Activated naive CD8-positive, alpha-beta T cell treated with anti-CD3 and anti-CD28 coated beads for 36 hours (primary cell): ENCODE measurements at places on chromosomes 12 and 14.

- peak; percentile 21 for DNase-seq
Observed at GRCh38 chr12:96502477-96502876, 13.1 kb downstream of the CFAP54 start.

DNA sequence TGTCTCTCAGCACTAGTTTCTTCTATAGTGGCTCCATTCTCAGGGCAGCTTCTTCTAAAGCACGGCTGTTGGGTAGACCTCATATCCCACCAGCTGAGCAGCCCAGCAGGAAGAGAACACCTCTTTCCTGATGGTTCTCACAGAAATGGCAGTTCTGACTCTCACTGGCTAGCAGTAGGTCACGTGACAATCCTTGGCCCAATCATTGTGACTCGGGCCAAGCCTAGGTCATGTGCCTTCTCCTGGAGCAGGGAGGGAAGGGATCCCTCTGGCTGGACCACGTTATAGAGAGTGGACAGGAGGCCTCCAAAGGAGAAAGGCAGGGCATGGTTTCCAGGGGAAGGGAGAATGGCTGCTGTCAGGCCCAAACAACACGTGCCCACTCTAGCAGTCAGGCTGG lies 149.1 kb downstream of the AACS start:
- no peak for DNase-seq

- DNase-seq: no peak
Observed at GRCh38 chr12:9928607-9929006, 3.6 kb downstream of the CLEC2A start.

DNA sequence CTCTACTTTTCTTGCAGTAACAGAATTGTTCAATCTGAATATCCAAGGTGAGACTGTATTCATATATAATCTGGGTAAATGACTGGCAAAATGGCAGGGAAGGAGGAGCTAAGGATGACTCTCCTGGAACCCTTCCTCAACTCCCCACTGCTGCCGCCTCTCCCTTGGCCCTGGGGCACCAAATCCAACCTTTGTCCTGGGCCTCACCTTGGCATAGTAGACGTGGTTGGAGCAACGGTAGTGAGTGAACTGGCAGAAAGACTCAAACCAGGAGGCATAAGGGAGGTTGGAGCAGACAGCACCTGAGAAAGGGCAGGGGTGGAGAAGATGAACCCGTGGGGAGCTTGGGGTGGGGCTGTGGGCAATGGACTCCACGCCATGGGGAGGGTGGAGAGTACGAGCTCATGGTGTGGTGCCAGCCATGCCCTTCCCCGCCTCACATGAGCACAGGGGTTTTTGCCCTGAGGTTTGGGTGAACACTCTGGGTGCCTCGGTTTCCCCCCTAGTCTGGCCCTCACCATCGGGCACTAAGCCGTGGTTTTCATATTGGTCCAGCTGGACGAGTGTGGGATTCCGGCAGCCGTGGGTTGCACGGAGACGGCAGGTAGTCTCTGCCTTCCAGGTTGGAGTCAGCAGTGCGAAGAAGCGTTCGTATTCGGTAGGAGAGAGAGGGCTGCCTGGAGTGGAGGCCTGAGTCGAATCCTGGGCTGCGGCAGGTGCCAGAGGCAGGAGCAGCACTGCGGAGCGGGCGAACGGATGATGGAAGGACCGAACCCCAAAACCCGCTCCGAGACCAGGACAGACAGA lies 753 bp downstream of the ACRBP start:
- no peak for DNase-seq

DNA sequence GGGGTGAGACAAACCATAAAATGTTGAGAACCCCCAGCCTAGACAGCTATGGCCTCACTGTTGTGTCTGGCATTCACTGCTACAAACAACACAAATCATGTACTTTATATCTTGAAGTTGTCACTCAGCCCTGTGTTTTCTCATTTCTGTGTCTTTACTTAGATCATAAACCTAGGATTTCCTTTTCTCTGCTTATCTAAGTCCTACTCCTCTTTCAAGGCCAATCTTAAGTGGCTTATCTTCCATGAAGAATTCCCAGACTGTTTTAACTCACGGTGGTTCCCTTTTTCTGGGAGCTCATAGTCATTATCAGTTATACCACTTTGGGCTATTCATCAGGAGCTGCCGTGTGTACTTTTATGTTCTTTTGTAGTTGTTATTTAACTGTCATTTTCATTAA lies 42.1 kb downstream of the FLRT2 start:
- no peak for DNase-seq

GRCh38 chr12:98418357-98419075 lies 96.9 kb upstream of the TMPO start:
- no peak for DNase-seq

DNA sequence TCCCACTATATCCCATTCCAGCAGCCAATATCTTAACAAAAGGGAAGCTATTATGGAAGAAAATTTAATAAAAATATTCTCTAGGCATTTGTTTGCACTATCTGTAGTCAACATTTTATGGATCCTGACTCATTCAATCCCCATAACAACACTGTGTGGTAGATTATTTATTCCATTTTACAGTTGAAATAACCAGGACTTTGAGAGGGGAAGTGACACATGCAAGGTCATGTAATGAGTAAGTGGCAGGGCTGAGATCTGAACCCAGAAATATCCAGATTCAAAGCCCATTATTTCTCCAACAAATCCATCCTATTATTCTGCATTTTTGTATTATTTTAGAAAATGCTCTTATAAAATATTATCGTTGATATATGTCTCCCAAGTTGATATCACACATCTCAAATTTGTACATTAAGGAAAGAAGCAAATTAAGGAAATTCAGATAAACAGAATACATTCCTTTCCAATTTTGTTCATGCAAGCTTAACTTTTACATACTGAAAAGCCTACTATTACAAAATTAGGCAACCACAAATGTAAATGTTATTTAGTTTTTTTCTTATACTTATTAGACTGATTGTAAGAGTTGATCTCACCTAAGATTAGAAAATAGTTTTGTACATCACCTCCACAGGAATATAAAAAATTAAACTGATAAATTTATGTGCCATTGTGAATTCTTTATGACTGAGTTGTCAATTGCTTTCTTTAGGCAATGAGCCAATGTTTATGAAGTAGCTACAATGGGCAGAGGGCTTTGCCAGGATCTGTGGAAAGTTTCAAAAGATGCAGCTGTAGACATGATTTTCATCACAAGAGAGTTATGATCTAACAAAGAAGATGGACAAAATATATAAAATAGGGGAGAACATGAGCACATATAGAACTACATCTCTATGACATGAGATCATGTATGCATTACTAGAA lies 55.1 kb upstream of the E2F7 start:
- no peak for DNase-seq

DNA sequence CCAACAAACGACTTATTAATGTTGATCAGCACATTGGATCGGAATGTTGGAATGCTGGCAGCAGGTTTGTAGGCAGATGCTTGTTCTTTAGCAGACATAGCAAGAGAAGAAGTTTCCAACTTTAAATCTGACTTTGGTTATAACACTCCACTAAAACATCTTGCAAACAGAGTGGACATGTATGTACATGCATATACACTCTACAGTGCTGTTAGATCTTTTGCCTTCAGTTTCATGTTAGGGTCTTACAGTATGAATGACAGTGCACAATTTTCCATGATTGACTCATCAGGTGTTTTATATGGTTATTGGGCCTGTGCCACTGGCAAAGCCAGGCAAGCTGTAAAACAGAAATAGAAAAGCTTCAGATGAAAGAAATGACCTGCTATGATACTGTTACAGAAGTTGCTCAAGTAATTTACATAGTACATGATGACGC lies 14.3 kb upstream of the DHRS7 start:
- no peak for DNase-seq

GRCh38 chr12:106246891-106247673 lies 738 bp downstream of the CKAP4 start:
- peak; percentile 67 for DNase-seq

- no peak for DNase-seq
Observed at GRCh38 chr12:116104167-116104767, 173.2 kb downstream of the MED13L start.

DNA sequence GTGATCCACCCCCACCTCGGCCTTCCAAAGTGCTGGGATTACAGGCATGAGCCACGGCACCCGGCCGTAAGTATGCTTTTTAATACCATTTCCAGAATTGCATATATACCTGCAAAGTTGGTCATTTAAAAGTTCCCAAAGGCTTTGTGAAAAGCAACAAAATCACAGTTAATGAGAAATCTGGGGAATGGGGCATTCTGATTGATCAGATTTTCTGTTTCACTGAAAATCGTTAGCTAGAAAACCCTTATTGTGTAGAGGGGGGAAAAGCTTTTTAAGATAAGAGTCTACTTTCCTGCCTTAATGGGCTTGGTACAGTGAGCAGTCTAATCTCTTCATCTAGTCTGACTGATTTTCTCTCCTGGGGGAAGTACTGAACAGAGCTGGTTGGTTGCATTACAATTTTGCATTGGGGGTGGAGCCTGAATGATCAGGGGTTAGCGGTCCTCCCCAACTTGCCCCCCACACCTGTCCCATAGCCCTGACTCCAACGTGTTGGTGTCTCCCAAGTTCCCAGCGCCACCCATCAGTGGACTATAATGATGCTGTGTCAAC lies 23.8 kb downstream of the IL31 start:
- DNase-seq: no peak

DNA sequence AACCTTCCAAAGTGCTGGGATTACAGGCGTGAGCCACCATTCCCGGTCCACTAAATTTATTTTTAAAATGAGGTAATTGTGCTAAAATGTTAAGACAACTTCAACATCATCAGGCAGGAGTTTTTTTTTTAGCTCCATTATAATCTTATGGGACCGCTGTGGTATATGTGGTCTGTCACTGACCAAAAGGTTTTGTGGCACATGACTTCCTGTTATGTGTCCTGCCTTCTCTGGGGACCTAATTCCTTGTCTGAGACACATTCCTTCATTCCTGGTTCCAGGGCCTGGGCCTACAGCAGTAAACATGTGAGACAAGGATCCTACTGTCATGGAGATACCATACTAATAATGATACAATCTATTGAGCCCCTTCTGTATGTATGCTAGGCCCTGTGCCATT lies 4.9 kb downstream of the TEX52 start:
- DNase-seq: no peak

GRCh38 chr12:64631197-64631596 lies 20.9 kb downstream of the RASSF3 start:
- DNase-seq: no peak

GRCh38 chr12:131455581-131456110 lies 255.2 kb upstream of the SFSWAP start:
- DNase-seq: no peak

DNA sequence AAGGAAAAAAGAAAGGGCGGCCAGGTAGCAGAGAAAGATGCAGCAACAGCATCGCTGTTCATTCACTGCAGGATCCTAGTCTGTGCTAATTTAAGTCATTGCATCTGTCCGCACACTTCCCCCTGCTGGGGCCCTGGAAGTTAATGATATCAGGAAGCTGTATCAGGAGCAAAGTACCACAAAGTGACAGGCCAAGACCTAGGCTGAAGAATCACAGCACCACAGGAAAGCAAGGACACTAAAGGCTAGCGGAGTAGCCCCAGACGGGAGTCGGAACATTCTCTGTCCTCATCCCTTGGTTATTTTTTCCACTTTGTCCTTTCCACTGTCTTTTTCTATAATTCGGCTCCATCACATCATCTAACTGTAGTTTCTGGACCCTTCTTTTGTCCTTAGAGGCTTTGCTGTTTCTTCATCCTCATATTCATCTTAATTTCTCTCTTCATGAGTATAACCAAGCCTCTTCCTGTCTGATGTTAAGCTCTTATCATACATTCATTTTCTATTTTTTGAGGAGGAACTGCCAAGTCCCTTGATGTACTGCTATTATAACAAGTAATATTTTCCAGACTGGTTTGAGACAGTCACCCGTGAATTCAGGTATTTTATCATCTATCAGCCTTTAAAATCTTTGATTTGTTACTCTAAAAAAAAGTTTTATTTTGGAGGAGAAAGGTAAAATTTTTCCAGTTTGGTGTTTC lies 28.3 kb downstream of the DUSP16 start:
- no peak for DNase-seq

GRCh38 chr12:10717410-10717809 lies 5.7 kb downstream of the YBX3 start:
- DNase-seq: no peak

- DNase-seq: no peak
Observed at GRCh38 chr14:104389326-104390220, 190.0 kb upstream of the C14orf180 start.

GRCh38 chr12:12108441-12109058 lies 37.8 kb downstream of the BCL2L14 start:
- no peak for DNase-seq

GRCh38 chr14:99535448-99535847 lies 54.2 kb downstream of the CCNK start:
- no peak for DNase-seq

DNA sequence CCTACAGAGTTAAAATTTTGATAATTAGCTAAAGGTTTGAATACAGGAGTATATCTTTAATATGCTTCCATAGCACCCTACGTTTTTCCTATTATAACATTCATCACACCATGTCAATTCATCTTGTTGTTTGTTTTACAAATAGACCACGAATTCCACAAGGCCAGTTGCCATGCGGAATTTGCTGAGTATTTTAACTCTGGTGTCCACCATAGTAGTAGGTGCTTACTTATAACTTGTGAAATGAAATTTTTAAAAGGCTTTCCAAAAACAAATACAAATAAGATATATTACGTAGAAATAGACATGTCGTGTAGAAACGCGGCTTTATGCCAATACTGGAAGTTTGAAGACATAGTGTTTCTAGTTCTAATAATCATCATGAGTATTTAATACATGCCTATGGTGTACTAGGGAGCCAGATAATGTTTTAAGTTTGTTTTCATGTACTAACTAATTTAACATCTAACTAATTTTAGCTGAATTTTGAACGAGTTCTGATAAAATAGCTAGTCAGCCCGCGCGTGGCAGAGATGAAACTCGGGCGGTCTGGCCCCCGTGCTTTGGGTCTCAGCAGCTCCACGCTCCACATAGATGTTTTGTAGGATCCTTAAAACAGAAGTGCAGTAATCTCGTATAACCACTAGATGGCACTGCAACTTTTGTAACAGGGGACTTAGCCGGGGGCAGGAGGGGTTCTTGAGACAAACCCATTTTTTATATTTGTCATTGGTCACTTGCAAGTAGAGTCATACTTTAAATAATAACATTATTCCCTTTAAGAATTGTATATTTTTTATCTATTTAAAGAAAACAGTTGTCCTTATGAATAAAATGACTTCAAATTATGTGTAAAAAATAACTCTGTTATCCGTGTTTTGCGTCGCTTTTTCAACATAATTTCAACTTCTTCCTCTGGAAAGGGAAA lies 10.2 kb downstream of the CD69 start:
- no peak for DNase-seq

- DNase-seq: no peak
Observed at GRCh38 chr12:102281231-102281630, 83.6 kb upstream of the PMCH start.

DNA sequence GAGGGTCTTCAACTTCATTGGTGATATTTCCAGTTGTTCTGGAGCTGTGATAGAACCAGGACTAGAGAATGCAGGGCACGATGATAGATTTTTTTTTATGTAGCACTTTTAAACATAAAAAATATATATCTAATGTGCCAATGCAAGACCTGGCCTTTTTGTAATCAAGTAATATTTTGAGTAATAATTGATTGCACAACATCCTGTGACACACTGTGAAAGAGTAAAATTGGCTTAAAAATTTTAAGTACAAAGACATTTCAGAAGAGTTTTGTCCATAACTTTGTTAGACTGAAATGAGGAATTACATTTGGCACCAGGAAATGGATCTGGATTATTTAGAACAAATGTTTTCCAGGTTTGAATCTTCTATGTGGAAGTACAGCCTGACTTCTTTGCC lies 22.1 kb downstream of the PRKCH start:
- no peak for DNase-seq

GRCh38 chr14:21436567-21437062 lies 19.3 kb downstream of the CHD8 start:
- DNase-seq: no peak

GRCh38 chr14:58646479-58646878 lies 8.7 kb downstream of the DACT1 start:
- no peak for DNase-seq
